ENCODE measurements at places on chromosomes 2 and 18.

DNA sequence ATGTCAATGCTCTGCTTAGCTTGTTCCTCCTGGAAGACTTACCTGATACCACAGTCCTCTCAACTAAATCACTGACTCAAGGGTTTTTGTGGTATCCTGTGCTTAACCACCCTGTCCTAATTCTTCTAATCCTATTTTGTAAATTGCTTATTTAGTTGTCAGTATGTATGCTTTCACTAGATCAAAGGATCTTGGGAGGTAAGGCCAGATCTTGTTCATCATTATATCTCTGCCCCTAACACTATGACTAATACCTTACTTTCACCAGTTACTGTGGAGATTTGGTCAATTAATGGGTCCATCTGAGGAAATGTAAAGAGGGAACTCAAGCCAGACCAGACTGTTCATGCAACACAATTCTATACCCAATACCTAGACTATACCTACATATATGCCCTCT lies 203.2 kb downstream of the GULP1 start:
- no peak for DNase-seq

DNA sequence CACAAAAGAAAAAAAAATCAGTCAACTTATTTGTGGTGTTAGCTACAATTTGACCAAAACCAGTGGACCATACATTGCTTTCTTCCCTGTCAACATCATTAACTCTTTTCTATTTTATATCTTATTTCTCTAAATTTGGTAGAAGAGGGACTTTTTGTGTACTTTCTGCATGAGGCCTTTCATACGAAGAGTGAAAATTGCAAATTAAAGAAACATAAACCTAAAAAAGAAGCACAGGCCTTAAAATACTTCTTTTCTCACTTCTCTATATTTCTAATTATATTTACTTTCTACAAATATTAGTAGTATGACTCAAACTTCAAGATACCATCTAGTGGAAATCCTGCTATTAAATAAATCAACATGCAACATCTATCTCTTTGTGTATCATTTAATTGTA lies 1073.4 kb upstream of the ZEB2 start:
- DNase-seq = no peak

GRCh38 chr2:208224802-208225201 lies 30.1 kb downstream of the IDH1 start:
- DNase-seq = no peak

DNA sequence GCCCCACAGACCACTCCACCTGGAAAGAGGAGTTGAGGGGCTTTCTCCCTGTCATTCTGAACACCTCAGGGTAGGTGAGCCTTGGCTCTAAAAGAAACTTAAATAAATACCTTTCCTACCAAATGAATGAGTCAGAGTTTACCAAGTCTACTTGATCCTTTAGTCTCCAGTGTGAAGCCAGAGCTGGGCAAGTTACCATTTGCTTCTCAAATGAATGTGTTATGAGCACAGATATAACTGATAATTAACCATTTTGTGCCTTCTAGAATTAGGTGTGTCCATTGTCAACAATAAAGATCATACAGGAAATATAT lies 347.7 kb downstream of the KIAA1328 start:
- DNase-seq = no peak

GRCh38 chr2:219493086-219493485 lies 5.6 kb upstream of the GMPPA start:
- no peak for DNase-seq

- DNase-seq = no peak
Measured at GRCh38 chr2:177599139-177599688, 206.6 kb downstream of the AGPS start.

GRCh38 chr2:238243496-238244076 lies 3.7 kb upstream of the HES6 start:
- no peak for DNase-seq

GRCh38 chr2:232316461-232317330 lies 61.9 kb upstream of the ALPP start:
- no peak for DNase-seq

DNA sequence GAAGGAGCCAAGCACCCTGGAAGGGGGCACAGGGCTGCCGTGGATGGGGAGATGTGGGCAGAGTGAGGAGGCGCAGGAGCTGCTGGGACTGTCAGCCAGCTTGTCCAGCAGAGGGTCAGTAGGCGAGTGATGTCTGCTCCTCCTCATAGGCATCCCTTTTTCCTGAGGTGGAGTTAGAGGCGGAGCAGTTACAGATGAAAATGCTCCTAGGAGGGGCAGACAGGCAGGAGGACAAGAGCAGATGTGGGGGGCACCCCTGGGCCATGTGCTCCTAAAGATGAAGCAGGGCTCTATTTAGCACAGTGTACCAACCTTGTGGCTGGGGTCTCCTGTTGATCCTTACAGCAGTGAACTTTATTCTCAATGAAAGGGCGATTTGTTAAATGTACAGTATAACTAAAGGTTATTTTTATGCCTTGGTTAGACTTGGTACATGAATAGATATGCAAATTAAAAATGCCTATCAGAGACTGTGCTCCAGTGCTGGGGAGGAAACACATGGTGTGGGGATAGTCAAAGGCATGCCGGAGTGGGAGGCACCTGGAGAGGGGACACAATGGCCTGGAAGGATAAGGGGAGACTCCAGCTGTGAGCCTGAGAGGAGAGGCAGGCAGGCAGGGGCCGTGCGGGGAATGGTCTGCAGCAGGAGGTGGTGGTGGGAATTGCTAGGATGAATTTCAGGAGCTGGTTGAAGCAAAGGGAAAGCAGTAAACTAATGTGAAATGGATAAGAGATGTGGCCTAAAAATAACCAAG lies 175.3 kb downstream of the CLIP4 start:
- DNase-seq = no peak

GRCh38 chr2:235567842-235568241 lies 74.0 kb downstream of the AGAP1 start:
- no peak for DNase-seq

GRCh38 chr2:96762529-96763311 lies 2.0 kb downstream of the CNNM4 start:
- DNase-seq = no peak

GRCh38 chr2:165772183-165772582 lies 21.9 kb downstream of the GALNT3 start:
- no peak for DNase-seq

- DNase-seq = no peak
Measured at GRCh38 chr2:145638675-145639074, 1118.8 kb upstream of the ZEB2 start.

DNA sequence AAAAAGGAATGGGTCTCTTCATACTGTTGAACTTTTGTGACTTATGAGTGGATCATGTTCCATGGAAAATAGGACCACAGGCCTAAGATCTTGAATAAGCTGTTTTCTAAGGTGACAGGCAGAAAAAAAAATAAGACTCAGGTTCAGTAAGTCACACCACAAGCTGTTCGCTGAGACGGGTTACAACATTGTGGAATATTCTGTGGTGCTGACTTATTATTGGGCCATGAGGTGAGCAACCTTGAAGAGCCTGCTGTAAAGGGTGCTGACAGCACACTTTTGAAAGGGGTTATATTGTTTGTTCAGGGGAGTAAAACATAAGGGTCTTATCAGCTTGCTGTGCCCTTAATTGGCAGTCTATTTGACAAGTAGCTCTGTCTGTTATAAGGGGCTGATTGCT lies 439.8 kb upstream of the SLC14A2 start:
- no peak for DNase-seq

- no peak for DNase-seq
Measured at GRCh38 chr18:77071711-77072292, 60.8 kb downstream of the MBP start.

DNA sequence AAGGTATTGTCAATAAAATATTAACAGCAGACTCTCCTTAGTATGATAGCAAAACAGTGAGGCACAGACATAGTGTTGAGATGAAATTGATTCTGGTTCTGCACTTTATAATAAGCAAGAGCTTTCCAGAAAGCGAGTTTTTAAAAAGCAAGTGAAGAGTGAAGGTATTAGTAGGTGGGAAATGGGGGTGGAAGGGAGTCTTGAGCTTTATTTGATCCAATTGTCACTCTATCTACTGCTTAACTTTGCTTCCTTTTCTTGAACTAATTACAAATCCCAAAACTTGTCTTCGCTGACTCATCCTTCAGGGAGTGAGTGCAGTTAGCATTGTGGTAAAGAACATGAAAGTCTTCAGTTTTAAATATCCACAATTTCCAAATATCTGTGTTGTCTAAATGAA lies 120.6 kb upstream of the BOD1L2 start:
- DNase-seq = no peak

DNA sequence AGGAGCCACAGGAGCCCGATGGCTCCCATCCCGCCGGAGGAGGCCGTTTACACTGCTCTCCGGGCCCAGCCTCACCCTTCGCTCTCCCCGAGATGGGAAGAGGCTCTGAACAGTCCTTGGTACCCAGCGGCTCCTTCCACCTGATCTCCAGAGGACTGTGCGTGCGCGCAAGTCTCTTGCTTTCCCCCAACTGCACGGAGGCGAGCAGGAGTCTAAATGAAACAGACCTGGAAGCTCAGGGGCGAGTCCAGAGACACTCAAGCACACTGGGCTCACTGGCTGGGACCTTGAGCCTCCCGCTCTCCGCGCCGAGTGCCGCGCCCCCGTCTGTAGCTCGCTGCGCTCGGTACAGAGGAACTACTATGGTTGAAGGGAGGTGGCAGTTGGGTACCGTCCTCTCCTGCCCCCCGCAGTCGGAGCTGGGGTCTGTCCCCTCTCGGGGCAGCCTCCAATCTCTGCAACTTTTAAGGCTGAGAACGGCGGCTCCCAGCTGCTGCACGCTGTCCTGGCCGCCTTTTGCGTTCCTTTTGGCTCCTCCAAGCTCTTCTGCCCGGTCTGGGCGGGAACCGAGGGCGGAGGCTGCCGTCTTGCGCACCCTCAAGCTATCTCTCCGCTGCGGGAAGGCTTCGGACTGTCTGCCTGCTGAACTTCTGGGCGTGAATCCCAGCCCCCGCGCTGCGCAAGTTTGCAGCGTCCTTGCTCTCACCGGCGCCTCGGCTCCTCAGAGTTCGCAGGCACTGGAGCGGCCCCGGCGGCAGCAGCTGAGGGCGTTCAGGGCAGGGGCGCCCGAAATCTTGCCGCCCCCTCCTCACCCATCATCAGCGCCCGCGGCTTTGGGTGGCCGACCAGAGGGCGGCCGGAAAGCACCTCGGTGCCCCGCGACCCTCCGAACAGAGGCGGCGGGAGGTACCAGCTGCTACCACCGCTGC lies 491 bp downstream of the ALK start:
- no peak for DNase-seq

- no peak for DNase-seq
Measured at GRCh38 chr2:228105526-228106250, 75.8 kb downstream of the SPHKAP start.

DNA sequence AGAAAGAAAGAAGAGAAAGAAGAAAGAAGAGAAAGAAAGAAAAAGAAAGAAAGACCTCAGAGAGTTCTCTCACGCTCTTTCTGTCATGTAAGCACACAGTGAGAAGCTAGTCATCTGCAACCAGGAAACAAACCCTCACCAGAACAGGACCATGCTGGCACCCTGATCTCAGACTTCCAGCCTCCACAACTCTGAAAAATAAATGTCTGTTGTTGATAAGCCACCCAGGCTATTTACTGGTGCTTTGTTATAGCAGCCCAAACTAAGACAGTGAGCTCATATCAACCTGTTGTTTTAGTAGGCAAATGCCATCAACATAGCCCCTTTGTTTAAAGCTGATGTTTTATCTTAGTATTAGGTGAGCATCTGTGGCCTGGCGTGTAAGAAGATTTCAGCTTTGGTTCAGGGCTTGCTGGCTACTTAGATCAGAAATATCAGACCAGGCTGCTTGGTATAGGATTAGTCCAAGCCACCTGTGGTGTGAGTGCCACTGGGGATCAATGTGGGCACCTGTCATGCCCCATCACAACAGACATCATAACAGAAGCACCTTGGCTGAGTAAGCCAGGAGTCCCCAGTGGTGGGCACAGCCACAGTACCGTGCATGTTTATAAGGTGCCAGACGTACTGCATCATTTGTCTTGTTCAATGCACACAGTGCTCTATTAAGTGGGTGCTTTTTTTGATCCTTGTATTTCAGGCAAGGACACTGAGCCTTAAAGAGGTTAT lies 94.4 kb downstream of the LBH start:
- no peak for DNase-seq

GRCh38 chr18:12884406-12885323 lies 628 bp upstream of the PTPN2 start:
- DNase-seq = no peak

DNA sequence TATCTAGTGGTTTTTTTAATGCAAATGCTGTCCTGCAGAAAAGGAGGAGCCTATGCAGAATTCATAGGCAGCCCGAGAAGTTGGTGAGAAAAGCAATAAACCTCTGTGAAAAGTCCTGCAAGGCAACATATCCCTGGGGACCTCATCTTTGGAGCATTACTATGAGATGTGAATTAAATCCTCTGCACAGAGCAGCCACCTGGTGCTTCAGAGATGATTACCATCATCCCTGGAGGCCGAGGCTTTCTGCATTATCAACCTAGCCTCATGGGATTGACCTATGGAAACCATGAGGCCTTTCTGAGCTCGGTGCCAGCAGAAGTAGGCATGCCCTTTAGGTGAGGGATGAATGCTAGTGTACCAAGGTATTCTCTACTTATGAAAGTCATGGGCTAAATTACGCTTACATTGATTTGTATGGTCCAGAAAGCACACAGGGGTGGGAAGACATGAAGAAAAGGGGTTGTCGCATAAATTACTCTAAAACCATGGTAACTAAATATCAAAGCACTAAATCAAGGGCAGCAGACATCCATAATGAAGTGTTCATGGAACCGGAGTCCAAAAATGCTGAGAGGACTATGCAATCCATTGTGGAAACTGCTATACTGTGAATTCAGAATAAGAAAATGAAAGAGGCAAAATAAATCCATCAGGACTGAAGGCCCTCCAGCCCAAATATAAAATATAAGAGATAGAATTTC lies 623.5 kb upstream of the DDX18 start:
- no peak for DNase-seq

DNA sequence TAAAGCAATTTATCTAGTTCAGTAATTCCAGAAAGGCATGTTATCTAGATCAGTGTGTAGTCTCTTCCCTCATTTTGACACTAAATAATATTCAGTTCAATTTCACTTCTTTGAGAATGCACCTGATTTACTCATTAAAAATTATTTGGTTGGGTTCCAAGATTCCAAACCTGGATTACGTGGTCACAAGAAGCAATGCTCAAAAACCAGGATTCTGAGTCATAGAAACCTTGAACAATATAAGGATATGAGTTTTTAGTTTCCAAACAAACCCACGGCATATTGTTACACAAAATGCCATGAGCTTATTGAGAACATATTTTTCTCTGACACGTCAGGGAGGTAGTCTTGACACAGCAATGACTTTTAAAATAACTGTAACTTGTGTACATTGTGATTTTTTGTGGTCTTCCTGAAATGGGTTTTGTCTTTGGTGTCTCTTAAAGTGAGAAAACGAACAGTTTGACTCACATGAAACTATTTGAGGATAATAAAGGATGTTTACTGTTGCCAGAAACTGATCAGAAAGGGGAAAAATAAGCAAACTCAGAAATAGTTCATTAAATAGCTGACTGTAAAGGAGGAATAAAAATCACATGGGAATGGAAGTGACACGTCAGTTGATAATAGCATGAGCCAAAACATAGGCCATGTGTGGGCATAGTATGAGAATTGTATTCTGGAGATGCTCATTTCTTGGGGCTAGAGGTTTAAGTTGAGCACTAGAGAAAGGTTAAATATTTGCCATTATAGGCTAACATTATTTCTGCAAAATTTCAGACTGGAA lies 617.7 kb upstream of the CDH2 start:
- no peak for DNase-seq

Data from cortex of kidney (tissue), 1 donor.